AG04450 (cell line): ENCODE measurements at places on chromosomes 5 and 9. TPM values are rescaled to one million over a fixed set of nuclear protein-coding genes. Genes with fewer than 3 reads are reported as not detected.

The CLTB gene
- 66.2 and 67.3 TPM in 2 replicates for polyA plus RNA-seq

The BTNL8 gene
- not detected in 2 replicates for polyA plus RNA-seq

DNA sequence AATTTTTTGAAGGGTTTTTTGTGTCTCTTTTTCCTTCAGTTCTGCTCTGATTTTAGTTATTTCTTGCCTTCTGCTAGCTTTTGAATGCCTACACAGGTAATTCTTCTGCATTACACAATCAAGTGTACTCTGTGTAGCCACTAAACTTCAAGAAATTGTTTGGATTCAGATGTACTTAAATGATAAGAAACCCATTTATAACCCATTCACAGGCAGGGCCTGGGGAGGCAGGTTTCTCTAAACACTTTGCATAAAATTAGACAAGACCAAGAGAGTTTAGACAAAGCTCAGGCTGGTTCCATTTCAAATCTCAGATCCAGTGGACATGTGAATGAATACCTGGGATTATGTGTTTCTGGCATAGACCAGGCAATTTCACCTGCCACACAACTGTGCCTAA, 41.3 kb upstream of the SEMA5A start:
- DNase-seq = no peak

DNA sequence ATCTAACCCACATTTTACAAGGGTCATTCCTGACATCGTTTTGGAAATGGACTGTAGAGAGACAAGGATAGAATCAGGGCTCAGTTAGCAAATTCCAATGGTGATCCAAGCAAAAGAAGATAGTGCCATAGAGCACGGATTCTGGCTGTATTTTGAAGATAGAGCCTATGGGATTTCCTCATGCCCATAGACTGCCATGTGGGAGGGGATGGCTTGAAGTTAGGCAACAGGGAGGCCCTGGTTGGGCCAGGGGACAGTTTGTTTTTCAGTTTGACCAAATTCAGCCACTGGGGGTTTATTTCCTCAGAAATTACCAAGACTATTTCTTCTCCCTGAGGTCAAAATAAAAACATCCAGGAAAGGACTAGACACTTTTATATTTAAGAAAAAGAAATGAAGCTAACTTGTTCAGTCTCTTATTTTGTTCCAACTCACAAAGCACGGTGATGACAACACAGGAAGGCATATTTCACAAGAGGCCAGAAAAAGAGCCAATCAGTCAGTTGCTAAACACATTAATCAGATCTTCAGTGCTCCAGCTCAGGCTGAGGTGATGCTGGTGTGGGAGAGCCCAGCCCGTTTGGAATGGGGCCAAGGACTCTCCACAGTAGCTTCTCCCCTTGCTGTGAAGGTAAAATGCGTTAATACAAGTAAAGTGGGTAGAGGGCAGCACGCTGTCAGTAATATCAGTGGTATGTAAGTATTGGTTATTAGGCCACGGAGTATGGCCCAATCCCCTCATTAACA, 4.4 kb upstream of the DCTN4 start:
- DNase-seq = no peak

The TMOD1 gene
- polyA plus RNA-seq = 0.10 and 0.19 TPM in 2 replicates

The IRX2 gene
- not detected in 2 replicates for polyA plus RNA-seq

GRCh38 chr9:76902395-76902794, 3.5 kb downstream of the PRUNE2 start:
- DNase-seq = no peak
